ENCODE measurements at places on chromosomes 2 and 18. TPM values are rescaled to one million over a fixed set of nuclear protein-coding genes. Genes with fewer than 3 reads are reported as not detected.

DNA sequence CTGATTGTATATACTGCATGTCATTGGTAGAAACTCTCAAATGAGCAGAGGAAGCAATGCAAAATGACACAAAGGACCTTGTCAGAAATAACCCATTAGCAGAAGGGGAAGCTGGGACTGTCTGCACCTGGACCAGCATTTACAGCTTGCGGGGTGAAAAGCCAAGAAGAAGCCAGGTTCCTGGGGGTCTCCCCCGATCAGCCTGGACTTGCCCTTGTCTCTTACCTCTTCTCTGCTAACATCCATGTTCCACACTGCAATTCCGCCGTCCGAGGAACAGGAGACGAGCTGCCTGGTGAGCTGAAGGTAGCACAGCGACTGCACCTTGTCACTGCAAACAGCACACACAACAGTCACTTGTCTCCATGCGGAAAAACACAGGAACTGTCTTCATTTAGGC, 51.1 kb downstream of the WDFY1 start:
- no peak for ATAC-seq

GRCh38 chr2:153986488-153987229, 114.9 kb downstream of the GALNT13 start:
- no peak for ATAC-seq

- no peak for ATAC-seq
These were observed 266 bp downstream of the KDM3A start for GRCh38 chr2:86441392-86441881.

DNA sequence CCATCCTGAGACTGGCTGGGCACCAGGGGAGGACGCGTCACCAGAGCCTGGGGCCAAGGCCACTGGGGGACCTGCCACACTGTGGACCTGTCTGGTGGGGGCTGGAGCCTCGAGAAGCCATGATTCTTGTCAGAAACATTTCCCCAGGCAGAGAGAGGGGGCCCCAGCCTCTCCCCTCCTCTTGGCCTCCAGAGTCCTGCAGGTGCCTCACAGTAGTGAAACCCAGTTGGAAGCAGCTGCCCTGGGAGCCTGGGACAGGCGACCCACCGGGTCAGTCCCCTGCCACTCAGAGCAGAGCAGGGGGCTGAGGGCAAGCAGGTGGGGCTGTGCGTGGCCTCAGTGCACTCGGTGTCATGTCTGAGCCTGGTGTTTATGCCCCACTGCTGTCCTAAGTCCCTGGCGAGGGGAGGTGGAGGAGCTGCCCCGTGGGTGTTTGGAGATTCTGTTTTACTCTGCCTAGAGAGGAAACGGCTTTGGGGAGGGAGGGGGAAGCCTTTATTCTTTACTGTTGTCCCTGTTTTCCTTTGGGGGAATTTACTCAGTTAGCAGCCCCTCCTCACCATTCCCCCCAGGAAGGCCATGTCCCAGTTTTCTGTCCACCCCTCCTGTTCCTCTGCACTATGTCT, 7.7 kb downstream of the OXER1 start:
- ATAC-seq, result no peak

DNA sequence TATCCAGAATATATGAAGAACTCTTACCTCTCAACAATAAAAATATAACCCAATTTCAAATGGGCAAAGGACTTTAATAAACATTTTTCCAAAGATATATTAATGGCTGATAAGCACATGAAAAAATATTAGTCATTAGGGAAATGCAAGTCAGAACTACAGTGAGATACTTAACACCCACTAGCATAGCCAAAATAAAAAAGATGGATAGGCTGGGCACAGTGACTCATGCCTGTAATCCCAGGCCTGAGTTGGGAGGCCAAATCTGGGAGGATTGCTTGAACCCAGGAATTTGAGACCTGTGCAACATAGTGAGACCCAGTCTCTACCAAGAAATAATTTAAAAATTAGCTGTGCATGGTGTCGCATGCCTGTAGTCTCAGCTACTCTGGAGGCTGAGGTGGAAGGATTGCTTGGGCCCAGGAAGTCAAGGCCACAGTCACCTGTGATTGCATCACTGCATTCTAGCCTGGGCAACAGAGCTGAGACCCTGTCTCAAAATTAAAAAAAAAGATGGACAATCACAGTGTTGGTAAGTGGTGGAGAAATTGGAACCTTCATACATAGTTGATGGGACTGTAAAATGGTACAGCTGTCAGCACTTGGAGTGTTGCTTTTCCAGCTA, 25.1 kb downstream of the MARCHF7 start:
- ATAC-seq, result no peak

The CFC1 gene
- not detected for total RNA-seq

The PSMG2 gene
- total RNA-seq, result 101 TPM

DNA sequence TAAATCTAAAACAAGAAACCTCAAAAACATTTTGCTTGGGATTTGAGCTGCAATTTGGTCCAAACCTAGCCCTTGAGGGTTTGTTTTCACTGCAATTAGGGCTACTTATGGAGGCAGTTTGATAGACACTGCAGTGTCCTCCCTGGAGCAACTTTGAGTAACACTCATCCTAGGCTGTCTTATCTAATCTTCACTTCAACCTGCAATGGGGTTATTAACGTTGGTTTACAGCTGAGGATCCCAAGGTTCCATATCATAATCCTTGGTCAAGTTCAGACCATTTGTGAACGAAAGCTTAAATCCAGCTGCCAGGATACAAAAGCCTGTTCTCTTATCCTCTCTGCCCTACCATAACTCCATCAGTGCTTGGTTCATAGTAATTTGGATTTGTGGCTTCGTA, 2.5 kb downstream of the ANXA4 start:
- no peak for ATAC-seq

GRCh38 chr18:68220458-68220857, 494.4 kb downstream of the TMX3 start:
- ATAC-seq, result no peak

GRCh38 chr2:71181316-71181715, 45.6 kb downstream of the PAIP2B start:
- ATAC-seq, result no peak

GRCh38 chr2:72562451-72563153, 263.2 kb downstream of the EXOC6B start:
- ATAC-seq, result no peak

The ATP6V1B1 gene
- total RNA-seq, result not detected

GRCh38 chr2:24047703-24048033, 477 bp upstream of the WDCP start:
- no peak for ATAC-seq

DNA sequence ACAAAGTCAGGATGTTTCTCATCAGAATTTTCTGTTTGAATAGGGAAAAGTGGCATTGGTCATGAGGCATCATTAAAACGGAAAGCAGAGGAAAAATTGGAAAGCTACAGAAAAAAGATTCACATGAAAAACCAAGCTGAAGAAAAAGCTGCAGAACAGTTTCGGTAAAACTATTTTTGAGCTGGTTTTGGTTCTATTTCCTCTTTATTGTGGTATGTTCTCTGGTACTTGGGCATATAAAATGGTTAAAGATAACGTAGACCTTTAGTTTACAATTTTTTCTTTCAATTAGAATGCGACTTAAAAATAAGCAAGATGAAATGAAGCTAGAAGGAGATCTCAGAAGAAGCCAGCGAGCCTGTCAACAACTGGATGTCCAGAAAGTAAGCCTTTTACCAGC, 7.6 kb downstream of the GPATCH11 start:
- no peak for ATAC-seq

The CCL20 gene
- total RNA-seq, result 3.1 TPM
